ENCODE measurements at places on chromosomes 11 and 22.

DNA sequence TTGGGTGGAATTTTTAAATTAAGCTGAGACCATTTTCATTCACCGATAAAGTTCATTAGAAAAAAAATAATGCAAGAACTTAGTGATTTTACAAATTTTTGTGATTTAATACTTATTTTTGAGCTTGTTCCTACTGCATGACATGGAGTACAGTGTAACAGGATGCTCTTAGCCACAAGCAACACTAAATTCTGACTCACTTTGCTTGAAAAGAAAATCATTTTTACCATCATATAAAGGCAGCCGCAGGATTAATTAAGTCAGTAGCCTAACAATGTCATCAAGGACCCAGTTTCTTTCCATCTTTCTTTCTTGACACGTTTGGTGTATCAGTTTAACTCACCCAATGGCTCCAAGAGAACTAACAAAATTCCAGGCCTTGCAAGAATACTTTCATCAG is 540.3 kb upstream of the LUZP2 start:
- DNase-seq: no peak

DNA sequence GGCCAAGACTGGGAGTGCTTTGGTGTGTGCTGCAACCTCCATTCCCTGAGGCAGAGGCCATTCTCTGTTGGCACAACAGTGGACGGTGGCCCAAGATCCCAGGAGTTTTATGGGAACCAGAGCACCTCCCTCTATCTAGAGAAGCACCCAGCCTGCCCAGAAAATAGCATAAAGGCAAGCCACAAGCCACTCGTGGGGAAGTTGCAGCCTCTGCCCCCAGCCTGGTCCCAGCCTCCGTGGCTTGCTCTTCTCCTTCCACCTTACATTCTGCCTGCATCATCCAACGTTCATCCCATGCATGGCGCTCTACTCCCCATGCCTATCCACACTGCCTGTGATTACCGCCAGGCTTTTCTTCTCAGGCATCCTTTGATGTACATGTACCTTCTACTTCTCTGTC is 15.8 kb downstream of the IL17RA start:
- DNase-seq: no peak

DNA sequence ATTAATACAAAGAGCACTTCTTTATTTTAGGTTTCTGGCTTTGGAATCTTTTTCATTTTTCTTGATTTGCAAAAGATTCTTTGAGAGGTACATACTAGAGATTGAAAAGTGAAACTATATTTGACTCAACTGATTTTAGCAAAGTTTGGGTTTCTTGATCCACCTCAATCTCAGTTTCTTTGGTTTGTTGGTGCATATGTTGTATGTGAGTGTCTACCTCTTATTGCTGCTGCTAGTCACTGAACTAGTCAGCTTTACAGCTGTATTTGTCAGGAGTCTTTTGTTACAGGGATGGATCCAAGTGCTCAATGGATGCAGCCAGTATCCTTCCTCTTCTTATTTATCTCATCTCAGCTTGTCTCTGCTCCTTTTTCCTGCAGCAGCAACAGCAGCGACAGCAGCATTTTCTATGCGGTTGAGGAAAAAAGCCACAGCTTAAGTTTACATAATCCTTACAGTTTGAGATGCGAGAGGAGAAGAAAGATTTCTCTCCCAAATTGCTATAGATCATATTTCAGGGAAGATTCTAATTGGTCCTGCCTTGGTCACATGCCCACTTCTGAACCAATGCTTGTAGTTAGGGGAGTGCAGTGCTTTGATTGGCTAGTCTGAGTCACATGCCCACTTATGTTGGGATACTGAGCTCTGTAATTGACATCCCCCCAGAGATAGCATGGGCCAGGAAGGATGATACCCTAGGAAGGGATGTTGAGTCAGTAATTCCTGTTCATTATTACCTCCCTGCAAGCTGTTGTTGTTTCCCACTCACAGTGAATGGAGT is 10.0 kb upstream of the ZNRF3 start:
- DNase-seq: no peak

- DNase-seq: no peak
Measured at GRCh38 chr11:74354036-74354435, 42.6 kb upstream of the P4HA3 start.

- no peak for DNase-seq
Measured at GRCh38 chr22:42284643-42285181, 14.3 kb upstream of the TCF20 start.

- no peak for DNase-seq
Measured at GRCh38 chr22:31099841-31100761, 7.3 kb downstream of the SELENOM start.

DNA sequence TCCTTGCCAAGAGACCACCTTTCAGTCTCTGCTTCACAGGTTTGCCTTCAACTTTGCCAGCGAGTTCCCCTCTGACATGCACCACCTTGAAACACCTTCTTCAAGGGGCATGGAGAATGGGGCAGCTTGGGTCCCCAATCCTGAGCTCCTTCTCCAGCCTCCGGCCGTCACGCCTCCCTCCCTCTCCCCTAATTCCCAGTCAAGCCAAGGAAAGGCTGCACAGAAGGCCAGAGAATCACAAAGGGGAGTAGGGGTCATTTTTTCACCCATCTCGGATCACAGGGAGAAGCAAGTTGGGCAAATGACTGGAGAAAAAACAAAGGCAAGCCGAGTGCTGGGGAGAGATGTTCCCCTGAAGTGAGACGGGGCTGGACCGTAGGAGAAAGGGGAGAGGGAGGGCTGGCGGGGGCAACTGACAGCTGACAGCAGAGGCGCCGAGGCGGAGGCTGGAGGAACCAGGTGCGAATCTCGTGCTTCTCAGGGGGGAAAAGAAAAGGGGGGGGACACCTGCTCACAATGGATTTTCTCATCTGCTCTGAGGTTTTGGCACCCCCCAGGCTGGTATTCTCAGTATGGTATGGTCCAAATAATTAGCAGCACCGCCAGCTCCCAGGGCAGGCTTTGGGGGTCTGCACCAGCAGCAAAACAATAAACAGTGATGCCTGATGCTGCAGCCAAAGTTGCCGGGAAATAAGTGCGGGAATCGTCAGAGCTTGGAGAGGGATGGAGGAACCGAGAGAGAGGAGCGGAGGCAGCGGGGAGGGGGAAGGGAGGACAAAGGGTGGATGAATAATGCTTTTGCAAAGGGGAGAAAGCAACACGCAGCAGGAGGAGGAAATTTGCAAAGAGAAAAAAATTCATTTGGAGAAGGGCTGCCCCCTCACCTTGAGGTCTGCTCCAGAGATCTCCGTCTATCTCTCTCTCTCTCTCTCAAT is 644 bp downstream of the YPEL4 start:
- DNase-seq: no peak

DNA sequence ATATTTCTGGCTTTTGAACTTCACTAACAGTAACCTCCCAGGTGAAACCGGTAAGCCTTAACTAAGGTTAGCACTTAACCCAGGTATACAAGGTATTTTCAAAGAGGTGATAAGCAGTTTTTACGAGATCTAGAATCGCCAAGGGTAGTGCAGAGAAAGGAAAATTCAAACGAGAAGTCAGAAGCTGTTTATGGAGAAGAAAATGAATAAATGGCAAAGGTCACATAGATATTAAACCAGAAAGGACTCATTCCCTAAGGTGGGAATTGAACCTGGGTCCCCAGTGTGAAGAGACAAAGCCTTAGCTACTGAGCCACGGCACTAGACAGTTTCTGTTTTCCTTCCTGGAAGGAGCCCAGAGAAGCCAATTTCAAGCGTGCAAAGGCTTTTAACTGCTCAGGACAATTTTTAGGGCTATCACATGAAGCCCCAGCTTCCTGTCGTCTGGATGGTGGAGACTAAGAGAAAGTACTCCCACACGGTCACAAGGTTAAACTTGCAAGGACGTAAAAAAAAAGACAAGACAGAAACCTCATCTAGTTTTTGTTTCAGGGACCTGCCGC is 5.7 kb upstream of the C1QTNF6 start:
- DNase-seq: no peak

GRCh38 chr11:15194671-15195415 is 80.1 kb downstream of the INSC start:
- no peak for DNase-seq

- no peak for DNase-seq
Measured at GRCh38 chr11:14270690-14271542, 88.1 kb downstream of the RRAS2 start.

DNA sequence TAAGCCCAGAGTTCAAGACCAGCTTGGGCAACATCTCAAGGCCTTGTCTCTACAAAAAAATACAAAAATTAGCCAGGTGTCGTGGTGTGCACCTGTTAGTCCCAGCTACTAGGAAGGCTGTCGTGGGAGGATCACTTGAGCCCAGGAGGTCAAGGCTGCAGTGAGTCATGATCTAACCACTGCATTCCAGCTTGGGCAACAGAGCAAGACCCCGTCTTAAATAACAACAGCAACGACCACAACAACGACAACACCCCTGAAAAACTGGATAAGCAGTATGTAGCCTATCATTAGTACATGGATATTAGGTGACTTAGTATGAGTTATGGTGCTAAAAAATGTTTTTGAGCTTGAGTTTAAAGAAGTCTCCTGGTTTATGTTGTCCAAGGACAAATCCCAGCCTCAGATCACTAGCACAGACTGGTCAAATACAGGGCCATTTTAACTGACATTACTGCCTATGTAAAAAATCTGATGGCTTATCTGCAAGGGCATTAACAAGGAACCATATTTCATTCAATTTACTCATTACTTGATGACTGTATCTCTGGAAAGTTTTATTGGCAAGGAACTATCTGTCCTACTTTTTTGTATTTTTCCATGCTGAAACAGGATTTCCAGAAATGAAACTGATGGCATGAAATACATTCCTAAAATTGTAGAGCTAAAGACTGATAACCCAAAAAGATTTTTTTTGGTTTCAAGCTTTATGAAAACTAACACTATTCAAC is 23.4 kb downstream of the C2CD3 start:
- no peak for DNase-seq

GRCh38 chr11:105524286-105524685 is 85.6 kb upstream of the GRIA4 start:
- DNase-seq: peak; percentile 7

GRCh38 chr11:14186046-14186775 is 172.8 kb downstream of the RRAS2 start:
- DNase-seq: peak; percentile 35

DNA sequence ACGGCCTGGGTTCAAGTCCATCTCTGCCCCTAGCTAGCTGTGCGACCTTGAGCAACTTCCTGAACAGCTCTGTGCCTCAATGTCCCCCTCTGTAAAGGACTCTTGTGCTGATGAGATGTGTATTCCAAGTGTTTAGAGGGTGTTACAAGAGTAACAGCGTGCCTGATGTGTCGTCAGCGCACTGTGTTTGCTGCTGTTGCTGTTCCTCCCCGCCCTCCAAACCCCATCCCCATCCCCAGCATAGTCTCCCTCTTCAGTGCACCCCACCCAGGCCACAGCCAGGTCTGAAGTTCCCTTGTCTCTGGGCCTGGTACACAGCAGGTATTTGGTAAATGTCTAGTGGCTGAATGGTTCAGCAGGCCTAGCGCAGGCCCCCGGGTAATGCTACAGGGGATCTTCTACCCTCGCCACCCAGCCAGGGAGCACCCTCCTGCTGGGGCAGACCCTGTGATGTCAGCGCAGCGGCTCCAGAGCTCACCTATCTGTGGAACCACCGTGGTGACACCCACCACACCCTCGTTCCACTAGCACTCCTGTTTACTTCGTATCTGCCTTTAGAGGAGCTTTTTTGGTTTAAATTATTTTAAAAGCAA is 10.3 kb downstream of the CBX7 start:
- DNase-seq: no peak

GRCh38 chr22:28983190-28983589 is 78.4 kb downstream of the C22orf31 start:
- DNase-seq: no peak

GRCh38 chr11:17386331-17387084 is 2.0 kb downstream of the KCNJ11 start:
- DNase-seq: no peak

DNA sequence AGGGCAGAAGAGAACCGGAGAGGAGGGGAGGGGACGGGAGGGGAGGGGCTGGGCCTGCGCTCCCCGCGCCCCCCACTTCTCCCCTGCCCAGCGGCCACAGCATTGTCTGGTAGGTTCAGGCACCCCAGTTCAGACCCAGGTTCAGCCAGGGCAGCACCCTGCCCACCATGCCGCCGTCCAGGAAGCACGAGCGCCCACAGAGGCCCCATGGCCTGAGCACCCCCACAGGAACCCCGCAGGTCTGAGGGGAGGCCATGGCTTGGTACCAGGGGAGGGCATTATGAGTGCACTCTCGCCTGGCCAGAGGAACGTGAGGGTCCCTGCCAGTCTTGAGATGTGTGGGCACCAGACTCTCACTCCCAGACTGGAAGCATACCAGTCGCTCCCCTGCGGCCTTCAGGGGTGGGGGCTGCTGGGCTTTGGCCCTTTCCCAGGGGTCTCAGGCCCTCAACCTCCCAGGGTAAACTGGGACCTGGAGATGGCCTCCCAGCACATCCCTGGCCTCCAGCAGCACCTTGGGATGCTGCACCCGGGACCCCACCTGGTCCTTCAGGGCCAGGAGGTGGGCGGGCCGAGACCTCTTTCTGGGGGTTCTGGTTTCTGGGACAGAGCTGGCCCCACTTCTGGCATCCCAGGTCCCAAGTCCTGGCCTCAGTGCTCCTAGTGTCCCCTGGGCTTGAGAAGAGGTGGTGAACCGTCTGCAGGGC is 597 bp upstream of the PLXNB2 start:
- DNase-seq: no peak

- DNase-seq: no peak
Measured at GRCh38 chr11:124887667-124888013, 10.0 kb downstream of the ROBO4 start.

DNA sequence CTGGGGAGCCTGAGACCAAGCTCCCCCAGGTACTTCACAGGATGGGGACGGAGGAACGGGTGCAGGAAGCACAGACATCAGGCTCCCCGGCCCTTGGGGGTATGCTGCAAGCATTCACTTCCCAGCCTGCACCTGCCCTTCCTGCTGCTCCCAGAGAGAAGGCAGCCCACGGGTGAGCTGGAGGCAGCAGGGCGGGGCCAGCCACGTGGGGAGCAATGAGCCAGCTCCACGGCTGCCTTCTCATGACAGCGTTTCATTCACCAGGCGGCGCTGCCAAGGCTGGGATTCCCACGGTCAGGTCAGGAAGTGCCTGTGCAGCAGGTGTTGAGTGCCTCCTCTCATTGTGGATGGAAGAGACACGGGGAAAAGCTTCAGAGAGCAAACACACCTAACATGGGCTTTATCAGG is 14.5 kb upstream of the PHLDA2 start:
- no peak for DNase-seq

DNA sequence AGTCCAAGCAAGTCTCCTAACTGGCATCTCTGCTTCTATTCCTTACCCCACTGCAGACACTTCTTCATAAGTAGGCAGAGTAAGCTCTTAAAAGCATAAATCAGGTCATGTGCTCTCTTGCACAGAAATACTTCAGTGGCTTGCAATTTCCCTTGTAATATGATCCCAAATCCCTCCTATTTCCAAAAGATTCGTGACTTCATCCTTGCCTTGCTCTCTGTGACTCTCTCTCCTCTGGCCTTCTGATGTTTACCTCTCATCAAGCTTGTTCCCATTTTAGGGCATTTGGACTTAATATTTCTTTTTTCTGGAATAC is 37.4 kb upstream of the NCR3LG1 start:
- no peak for DNase-seq

GRCh38 chr22:22682196-22682595 is 37.8 kb downstream of the GGTLC2 start:
- no peak for DNase-seq

Data from urinary bladder (tissue), 4 donors.